ENCODE measurements at places on chromosomes 6 and 20.

DNA sequence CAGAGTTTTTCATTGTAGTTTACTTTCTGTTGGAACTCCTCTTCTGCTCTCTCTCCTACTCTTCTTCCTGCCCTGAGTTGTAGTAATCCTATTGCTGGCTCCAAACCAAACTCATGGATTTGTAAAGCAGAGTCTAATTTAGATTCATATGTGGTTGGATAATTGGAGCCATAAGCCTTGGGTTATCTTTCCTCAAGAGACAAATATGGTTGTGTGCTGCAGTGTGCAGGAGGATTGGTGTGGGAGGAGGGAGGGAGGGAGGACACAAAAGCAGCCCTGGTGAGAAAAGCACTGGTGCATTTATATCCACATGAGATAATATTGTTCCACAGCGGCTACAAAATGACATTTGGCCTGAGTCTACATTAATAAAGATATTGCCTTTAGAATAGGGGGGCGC, 4.2 kb downstream of the HLA-G start:
- no peak for DNase-seq

DNA sequence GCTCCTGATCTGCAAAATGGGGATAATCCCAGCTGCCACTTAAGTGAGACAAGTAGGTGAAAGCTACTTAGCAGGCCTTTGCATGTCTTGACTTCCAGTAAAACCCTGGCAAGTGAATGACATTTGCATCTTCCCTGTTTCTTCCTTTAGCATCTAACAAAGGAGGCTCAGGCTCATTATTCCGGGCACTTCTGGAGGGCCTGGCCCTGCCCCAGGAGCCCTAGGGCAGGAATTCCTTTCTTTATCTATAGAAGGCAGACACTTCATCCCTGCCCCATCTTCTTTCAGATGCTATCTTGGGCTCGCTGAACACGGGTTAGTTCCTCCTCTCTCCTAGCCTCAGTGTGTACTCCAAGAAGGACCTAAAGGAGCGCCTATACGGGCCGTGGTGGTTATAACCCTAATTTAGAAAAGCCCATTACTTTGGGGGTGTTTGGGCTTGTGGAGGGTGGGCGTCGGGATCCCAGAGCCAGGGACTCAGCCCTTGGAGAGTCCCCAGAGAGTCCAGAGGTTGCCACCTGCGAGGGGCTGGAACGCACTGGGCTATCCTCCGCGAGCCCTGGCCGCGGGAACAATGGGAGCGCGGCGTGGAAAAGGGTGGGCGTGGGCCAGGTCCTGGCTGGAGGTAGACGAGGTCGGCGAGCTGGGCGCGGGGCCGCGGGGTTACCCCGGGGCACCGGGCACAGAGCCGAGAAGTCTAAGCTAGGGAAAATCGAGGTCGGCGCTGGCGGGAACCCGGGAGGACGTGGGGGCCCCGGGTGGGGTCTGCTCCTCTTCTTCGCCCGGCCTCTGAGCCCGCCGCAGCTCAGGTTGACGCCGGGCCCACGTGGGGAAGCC, 62.8 kb upstream of the EPB41L1 start:
- DNase-seq = no peak

DNA sequence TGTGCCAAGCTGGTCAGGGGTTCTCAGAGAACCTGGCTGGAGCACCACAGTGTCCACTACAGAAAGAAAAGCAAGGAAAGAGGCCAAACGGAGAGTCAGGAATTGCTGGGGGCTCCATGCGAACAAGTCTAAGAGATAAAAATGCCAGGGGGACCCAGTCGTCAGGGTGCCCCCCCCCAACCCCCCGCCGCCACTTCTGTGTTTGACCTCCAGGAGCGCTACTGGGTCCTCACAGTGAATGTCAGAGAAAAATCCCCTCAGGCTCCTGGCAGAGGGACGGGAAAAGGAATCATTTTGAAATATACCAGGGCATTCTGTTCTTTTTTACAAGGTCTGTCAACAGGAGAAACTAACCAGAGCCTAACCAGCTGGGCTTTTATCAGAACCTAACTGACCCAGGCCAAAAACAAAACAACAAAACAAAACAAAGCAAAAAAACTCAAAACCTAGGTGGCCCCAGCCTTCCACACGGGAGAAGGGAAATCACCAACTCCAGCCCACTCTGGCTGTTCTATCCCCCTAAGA, 17.9 kb upstream of the NELFCD start:
- no peak for DNase-seq

DNA sequence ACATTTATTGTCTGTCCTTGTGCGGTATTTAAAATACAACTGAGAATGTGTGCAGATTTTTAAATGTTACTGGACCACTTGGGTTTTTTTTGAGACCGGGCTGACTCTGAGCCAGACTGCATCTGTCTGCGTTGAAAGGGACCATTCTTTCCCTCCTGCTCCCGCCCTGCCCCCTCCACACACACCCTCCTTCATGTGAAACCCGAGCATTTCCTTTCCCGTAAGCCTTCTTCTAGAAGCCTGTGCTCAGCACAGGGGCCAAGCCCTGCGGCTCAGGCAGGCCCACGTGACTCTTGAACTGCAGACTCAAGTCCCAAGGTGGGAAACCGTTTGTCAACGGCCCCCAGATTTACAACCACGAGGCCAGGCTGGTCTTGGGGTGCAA, 82.7 kb upstream of the FOXC1 start:
- DNase-seq = peak; percentile 6

DNA sequence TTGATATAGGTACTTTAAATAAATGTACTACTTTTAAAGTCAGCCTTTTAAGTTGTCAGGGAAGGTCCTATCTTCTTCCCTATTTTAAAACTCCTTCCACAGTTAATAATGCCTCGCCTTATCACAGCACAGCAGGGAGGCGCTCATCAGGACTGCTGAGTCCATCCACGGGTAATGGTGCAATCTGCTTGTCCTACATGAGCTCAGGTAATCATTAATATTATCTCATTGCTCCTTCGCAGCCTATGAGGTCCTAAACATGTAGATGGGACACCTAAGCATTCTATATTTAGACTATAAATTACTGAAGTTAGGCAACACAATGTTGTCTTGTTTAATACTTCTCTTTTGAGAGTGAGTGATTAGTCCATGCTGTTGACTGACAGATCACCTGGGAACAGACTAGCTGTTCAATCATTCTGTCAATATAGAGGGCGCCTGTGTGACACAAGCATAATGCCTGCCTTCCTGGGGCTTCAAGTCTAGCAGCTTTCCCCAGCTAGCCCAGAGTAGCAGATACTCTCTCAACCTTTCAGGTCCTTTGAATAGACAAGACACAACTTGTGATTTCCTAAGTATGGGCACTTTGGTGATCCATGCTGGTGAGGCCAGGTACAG, 91.0 kb downstream of the FYN start:
- DNase-seq = no peak

- DNase-seq = no peak
Measured at GRCh38 chr6:150752409-150752808, 113.1 kb upstream of the MTHFD1L start.

GRCh38 chr6:90154755-90155470, 141.7 kb downstream of the BACH2 start:
- peak; percentile 64 for DNase-seq

- no peak for DNase-seq
Measured at GRCh38 chr6:25506020-25506419, 146.0 kb upstream of the SCGN start.
